Neural progenitor cell (in vitro differentiated cells): ENCODE measurements at places on chromosomes 7 and 10.

DNA sequence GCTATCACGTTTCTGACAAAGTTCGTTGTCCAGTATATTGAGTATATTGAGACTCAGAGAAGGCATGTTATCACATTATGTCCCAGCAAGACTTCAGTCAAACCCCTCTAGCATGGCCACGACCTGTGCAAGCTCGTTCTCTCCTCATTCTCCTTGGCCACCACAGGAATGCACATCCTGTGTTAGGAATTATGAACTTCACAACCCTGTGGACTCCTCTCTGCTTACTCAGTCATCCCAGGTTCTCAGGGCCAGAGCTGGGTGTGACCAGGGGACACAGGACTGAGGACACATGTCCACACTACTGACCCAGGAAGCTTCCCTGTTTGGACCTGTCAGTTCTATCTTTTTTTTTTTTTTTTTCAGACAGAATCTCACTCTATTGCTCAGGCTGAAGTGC is 4.4 kb downstream of the SH2D4B start:
- DNase-seq: no peak

- DNase-seq: no peak
These were observed 7.8 kb upstream of the GPR22 start for GRCh38 chr7:107461938-107462533.

DNA sequence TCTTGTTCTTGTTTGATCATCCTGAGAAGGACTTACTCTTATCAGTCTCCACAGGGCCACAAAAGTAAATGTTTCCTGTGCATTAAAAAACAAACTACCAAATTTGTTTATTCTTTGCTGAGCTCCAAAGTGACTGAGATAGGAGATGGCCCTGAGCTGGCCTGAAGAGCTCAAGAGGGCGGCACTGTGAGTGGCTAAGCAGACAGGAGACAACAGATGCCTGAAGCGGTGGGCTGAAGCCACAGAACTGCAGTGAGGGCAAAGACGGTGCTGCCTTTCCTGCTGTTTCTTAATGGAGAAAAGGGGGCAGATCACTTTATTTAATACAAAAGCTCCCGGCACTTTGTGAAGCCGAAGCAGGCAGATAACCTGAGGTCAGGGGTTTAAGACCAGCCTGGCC is 379.6 kb downstream of the ARL4A start:
- DNase-seq: peak; percentile 47

GRCh38 chr10:78044179-78044578 is 10.5 kb downstream of the RPS24 start:
- no peak for DNase-seq

- no peak for DNase-seq
These were observed 402.0 kb upstream of the NRG3 start for GRCh38 chr10:81472927-81473470.

GRCh38 chr10:97355571-97355975 is 21.0 kb upstream of the FRAT2 start:
- DNase-seq: peak; percentile 64

DNA sequence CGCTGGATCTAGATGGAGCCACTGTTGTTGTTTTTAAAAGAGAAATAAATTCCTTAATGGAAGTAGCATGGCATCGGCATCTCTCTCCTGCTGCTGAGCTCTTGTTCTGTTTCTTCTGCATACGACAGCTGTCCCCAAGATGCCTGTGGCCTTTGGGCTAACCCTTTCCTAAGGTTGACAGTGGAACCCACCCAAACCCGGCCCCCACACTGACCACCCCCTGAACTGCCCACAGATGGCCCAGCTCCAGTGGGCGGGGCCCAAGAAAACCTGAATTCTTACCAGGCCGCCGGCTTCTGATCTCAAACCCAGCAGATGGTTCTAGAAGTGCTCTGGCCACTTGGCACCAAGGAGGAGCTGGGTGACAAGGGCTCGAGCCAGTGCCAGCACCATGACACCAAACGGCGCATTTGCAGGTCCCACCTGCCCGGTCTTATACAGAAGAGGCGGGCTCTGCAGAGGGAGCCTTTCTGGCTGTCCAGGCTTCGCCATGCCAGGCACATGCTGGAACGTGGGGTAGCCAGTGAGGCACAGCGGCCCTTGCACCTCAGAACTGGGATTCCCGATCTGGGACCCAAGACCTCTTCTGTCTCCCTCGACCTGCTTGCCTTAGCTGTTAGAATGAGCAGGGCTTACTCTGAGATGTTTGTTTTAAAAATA is 82.7 kb downstream of the RGS10 start:
- DNase-seq: no peak

- no peak for DNase-seq
These were observed 382.7 kb downstream of the PAXIP1 start for GRCh38 chr7:154620141-154620755.

GRCh38 chr7:30920584-30921539 is 9.2 kb downstream of the AQP1 start:
- no peak for DNase-seq

DNA sequence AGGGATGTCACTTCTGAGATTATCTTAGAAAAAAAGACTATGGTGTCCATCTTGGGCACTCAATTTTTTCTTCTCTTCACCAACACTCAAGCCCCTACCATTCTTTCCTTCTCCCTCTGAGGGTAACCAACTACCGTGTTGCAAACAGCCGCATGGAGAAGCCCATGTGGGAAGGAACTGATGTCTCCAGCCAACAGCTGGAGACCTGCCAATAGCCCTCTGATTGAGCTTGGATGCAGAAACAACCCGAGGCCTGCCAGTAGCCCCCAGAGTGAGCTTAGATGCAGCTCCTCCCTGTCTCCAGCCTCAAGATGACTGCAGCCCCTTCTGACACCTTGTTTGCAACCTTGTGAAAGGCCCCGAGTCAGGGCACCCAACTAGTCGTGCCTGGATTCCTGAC is 36.4 kb upstream of the CHCHD3 start:
- no peak for DNase-seq

- DNase-seq: no peak
These were observed 30.8 kb downstream of the LRRC17 start for GRCh38 chr7:102943423-102944169.

- no peak for DNase-seq
These were observed 41.7 kb downstream of the ZNF25 start for GRCh38 chr10:37934791-37935190.

DNA sequence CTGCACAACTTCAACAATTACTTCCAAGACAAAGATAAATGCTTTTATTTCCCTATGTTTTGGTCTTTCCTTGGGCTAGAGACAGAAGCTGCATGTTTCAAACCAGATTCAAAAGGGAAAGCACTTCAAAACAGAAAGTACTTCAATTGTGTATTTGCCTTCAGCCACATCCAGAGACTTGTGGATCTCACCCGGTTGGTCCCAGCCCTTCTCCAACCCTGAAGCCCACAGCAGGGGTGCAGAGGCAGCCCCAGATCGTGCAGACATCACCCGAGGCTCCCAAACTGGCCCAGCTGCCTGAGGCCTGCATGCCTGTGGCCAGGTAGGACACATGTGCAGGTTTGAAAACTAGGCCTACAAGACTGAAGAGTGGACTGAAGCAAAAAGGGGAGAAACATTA is 80.8 kb downstream of the ALOX5 start:
- DNase-seq: no peak

- DNase-seq: no peak
These were observed 57.5 kb downstream of the GLRX3 start for GRCh38 chr10:130193493-130194193.

- peak; percentile 89 for DNase-seq
These were observed at the start of gene GIGYF1 for GRCh38 chr7:100694098-100694745. GIGYF1 (minus strand) TSS chr7:100694250; CDS start chr7:100688238, 6,012 bp downstream.

DNA sequence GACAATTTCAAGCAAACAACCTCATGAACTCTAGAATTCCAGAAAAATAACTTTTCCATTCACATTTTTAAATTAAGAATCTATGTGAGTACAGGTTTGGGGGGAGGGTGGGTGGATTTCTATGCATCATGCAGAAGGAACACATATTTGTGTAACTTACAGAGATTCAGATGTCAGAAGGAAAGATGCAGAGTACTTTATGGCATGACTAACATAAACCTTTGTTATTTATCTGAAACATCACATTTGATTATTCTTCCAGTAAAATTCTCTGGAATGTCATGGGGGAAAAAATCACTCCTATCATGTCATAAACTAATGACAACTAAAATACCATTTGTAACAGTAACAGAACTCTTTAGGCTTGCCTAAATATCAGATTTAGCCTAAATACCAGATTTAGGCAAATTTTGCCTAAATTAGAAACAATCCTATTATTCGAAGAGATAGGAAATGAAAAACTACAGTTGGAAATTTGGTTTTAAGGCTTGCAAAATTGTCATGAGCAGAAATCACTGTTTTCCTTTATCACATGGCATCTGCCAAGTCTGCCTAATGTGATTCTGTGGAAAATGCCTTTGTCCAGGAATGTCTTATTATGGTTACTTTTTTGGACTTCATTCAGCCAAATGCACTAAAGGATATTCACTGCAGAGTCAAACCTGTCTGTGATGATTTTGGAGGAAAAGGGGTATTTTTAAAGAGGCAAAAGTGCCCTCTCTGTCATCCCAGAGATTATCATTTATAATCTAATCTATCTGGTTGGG is 527.7 kb upstream of the CELF2 start:
- DNase-seq: no peak

- no peak for DNase-seq
These were observed 6.5 kb upstream of the CPED1 start for GRCh38 chr7:120981888-120982615.

- no peak for DNase-seq
These were observed 29.1 kb downstream of the GPRIN2 start for GRCh38 chr10:46527241-46527811.

DNA sequence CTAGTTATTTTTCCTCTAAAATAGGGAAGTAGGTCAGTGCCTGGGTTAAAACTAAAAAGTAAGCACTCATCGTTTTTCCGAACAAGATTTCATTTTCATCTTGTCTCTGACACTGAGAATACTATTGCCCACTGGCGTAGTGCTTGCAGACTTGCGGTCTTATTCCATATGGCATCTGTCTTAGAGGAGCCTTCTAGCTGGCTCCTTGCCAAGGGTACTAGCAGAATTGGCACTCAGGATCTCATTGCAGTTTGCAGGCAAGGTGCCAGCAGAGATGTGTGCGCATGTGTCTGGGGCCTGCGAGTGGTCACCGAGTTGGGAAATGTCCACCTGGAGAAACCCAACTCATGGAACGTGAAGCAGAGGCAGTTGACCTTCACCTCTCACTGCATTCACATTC is 143.4 kb downstream of the CELF2 start:
- no peak for DNase-seq

- no peak for DNase-seq
These were observed 63.0 kb downstream of the ZNF248 start for GRCh38 chr10:37794305-37794976.

DNA sequence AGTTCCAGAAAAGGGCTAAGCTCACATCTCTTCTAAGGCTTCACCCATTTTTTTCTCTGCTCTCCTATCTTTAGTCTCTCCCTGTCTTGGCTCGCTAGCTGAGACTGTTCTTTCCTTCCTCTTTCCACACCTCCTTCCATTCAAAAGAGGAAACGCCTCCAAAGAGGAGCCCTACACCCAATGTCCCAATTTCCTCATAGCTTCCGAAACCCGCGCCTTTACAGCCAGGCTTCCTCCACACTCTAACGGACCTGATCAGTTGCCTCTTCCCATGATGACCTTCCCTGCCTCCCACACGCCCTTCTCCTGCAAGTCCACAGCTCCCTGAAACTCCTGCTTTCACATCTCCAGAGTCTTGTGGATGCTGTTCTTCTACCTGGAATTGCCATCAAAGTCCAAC is 71.7 kb downstream of the COBL start:
- DNase-seq: no peak

DNA sequence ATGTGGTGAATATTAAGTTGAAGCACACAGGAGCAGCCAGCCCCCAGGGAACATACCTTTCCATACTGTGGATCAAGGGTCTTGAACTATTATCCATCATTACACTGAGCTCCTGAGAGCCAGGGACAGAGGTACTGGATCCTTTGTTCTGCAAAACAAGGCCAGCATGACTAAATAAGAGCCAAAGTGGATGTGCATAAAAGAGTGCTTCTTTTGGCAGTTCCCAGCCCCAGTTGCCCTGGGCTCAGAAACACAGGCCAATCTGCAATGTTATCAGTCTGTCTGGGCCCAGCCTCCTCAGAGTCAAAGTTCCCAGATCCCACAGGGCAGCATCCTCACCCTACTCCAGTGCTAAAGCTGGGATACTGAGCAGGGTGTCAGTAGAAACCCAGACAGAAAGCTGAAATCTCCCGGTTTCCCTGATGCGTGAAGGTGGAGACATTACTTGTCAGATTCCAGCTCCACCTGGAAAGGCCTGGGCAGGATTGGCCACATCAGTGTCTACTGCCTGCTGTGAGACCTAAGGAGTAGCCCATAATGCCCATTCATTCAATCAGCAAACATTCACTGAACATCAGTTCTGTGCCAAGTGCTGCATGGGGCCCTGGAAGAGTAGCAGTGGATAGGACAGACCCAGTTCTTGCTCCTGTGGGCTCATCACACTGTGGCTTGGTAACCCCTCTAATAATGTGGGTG is 342.7 kb downstream of the CXCL12 start:
- no peak for DNase-seq

GRCh38 chr7:27526131-27526530 is 136.6 kb downstream of the HIBADH start:
- no peak for DNase-seq

GRCh38 chr10:86337121-86337601 is 29.4 kb downstream of the GRID1 start:
- no peak for DNase-seq

- DNase-seq: no peak
These were observed 125.3 kb upstream of the RSU1 start for GRCh38 chr10:16942381-16943078.
